Hindlimb muscle (tissue), 1 donor: ENCODE measurements at places on chromosomes 7 and 10.

- no peak for DNase-seq
These were observed 59.9 kb upstream of the IGFBP3 start for GRCh38 chr7:45980973-45981372.

DNA sequence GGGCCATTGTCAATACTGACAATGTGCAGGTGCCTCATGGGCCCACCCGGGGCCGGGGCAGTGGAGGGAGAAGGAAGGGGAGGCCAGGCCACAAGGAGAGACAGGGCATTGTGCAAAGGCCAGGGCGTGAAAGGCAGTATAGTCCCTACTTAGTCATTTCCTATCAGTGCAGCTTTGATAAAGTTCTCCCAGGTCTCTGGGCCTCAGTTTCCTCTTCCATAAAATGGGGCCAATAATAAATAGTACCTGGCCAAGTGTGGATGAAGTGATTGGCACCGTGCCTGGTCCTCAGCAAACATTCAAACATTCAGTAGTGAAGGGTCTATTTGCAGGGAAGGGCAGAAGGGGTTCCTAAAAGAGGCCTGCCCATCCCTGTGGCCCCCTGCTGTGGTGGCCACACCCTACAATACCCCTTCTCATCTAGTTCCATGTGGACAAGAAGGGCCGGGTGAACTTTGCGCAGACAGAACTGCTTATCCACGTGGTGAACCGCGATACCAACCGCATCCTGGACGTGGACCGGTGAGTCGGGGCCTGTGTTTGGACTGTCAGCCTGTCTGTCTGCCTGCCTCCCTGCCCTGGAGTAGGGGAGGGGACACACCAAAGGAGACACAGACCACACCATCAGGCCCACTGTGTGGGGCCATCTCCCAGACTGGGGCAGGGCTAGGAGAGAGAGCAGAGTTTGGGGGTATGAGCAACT is 36.9 kb upstream of the VSIR start:
- no peak for DNase-seq

- DNase-seq, result peak; percentile 87
These were observed 55.8 kb downstream of the TACC2 start for GRCh38 chr10:122044713-122045112.

DNA sequence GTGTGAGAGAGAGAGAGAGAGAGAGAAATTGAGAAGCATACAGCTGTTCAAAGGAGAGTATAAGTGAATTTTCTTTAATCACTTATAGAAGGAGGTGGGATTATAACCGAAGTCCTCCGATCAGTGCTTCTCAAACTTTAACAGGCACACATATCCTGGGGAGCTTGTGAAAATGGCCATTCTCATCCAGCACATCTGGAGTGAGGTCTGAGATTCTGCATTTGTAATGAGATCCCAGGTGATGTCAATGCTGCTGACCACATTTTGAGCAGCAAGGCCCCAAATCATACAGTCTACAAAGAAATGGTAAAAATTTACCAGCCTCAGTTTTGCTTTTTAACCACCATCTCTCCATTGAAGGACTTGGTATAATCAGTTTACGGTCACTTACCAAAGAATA is 219.0 kb downstream of the PTEN start:
- DNase-seq, result no peak

DNA sequence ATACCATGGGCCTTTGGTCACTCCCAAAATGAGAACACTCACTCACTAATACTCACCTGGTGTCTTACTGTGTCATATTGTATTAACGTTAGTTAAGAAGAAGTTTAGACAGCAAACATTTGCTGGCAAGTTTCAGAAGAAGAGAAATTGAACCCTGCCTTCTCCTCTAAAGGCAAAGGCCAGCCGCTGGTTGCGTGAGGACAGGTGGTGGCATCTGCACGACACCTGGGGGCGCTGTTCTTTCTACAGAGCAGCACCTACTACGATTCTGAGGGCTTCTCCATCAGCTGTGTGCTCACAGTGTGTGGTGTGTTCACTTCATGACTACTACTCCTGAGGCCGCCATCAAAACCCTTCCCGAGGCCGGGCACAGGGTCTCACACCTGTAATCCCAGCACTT is 17.9 kb upstream of the CLEC2L start:
- no peak for DNase-seq

DNA sequence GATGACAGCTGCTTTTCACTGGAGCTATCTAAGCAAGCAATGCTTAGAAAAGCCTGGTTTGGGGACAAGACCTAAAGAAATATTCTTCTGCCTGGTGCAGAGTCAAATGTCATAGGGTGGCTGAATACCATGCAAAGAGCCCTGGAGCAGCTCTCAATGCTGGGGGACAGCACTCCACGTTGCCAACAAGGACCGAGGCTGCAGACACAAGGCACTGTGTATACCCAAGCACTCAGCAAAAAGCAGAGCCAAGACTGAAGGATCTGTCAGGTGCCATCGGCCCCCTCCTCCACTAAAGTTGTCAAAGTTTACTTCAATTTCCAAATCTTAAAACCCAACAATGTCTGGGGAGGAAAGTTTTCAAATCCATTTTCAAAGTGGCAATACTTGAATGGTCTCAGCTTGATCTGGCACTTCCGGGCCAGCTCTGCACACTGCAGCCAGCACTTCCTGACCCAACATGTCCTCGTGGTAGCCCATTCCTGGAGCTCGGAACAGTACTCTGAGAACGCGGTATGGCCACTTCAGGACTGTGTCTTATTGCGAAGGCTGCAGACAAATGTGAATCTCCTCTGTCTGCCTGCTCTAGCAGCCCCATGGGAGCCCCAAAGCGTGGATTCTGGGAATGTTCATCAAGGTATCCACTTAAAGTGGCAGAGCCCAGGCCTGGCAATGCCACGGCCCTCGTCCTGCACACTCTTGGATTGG is 191.8 kb downstream of the TNS3 start:
- no peak for DNase-seq

GRCh38 chr10:124724279-124725027 is 19.7 kb downstream of the FAM53B start:
- no peak for DNase-seq

GRCh38 chr7:33612442-33612841 is 292.9 kb upstream of the BMPER start:
- DNase-seq, result no peak

GRCh38 chr7:156640949-156641485 is 443 bp downstream of the RNF32 start:
- no peak for DNase-seq
